Cerebellar cortex (tissue), 1 donor: ENCODE measurements at places on chromosomes 5 and 9.

DNA sequence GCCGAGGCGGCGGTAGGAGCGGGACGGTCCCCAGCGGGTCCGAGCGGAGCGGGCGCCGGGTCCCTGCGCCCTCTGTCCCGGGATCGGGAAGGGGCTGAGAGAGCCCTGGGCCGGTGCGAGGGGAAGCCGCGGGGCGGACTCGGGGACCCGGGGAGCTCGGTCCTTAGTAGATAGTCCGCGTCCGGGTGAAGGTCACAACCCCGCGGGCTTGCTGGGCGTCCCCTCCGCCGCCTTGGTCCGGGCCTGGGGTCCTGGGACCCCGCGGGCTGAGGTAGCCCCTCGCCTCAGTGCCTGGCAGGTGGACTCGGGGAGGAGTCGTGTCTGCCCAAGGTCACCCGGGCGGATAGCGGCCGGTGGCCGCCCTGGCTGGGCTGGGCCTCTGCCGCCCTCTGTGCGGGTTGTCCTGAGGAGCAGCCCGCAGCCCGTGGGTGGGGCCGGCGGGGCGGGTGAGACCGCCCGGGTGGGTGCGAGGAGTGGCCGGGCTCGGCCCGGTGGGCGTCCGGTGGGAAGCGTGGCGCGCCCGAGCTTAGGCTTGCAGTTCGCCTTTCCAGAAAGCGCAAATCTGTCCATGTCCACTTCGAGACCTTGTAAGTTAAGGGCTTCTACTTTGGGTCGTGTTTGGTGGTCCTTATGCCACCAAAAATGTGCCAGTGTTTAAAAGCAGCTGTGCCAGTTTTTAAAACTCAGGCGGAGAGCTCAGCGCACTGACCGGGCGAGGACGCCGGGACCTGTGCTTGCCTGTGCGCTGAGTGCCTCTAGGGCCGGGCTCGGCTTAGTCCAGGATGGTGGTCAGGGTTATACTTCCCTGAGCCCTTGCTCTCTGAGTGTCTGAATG lies 554 bp downstream of the SDHA start:
- no peak for DNase-seq

- no peak for DNase-seq
These were observed 1.3 kb downstream of the LRRC14B start for GRCh38 chr5:192691-192969.

- DNase-seq, result no peak
These were observed 21.6 kb downstream of the CSF1R start for GRCh38 chr5:150064681-150065220.

DNA sequence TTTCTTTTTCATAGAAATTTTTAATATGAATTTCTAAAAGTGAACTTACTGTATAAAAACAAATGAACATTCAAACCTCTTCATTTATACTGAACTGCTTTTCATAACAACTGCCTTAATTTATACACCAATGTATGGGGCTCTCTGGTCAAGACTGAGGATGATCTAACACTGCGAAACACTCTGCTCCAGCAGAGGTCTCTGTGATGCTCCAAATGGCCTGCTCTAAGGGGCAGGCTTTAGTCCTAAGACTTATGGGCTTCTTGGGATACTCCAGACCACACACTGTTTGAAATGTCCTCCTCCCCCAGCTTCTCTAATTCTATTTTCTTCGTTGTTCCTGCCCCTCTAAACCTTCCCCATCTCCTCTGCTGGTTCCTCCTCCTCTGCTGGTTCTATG lies 58.5 kb downstream of the LIFR start:
- DNase-seq, result peak; percentile 6

GRCh38 chr9:121956808-121957207 lies 136.3 kb downstream of the TTLL11 start:
- no peak for DNase-seq

GRCh38 chr5:25418978-25419377 lies 774.2 kb upstream of the CDH10 start:
- DNase-seq, result no peak

GRCh38 chr5:59484618-59485017 lies 408.9 kb downstream of the PDE4D start:
- no peak for DNase-seq

GRCh38 chr5:11013793-11014192 lies 252.8 kb upstream of the DAP start:
- no peak for DNase-seq

- DNase-seq, result no peak
These were observed 331.3 kb upstream of the CCNG1 start for GRCh38 chr5:163106098-163106497.

- no peak for DNase-seq
These were observed 70.3 kb upstream of the CNTLN start for GRCh38 chr9:17064558-17064957.

GRCh38 chr9:89946741-89947140 lies 341.9 kb downstream of the GADD45G start:
- DNase-seq, result no peak

GRCh38 chr5:153755913-153756500 lies 265.5 kb downstream of the GRIA1 start:
- DNase-seq, result peak; percentile 7

- DNase-seq, result no peak
These were observed 108.0 kb upstream of the TARS1 start for GRCh38 chr5:33332804-33333203.

- DNase-seq, result no peak
These were observed 135.3 kb upstream of the DPYSL3 start for GRCh38 chr5:147645197-147645596.

DNA sequence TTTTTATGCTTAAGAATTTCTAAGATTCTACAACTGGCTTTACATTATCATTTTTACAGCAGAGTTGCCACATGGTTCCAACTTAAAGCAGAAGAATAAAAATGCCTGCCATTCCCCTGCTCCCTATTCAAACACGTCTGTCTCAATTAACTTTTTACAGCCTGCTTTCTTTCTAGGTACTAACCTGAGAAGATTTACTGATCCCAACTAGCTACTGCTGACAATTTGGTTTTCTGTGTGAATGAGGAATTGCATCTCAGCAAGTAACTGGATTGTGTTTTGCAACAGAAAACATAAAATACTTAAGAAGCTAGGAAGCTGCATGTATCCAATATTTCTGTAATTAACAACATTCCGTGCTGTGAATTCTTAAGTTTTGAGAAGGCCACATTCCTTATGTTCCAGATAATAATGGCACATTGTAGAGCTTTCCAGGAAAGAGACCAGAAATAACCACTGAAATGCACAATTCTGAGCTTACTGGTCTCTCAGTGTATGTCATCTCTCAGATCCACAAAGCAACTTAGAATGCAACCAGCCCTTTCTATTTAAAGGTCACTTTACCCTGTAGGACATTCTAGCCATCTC lies 306.8 kb upstream of the NMUR2 start:
- DNase-seq, result no peak
